ENCODE measurements at places on chromosomes 16 and 17.

- peak; percentile 83 for DNase-seq
Observed at GRCh38 chr16:54930005-54930868, at the start of gene IRX5. TSS of gene IRX5 (plus strand) at chr16:54930865. CDS start at chr16:54931199, 334 bp downstream.

- no peak for DNase-seq
Observed at GRCh38 chr16:933581-933980, 37.2 kb downstream of the LMF1 start.

DNA sequence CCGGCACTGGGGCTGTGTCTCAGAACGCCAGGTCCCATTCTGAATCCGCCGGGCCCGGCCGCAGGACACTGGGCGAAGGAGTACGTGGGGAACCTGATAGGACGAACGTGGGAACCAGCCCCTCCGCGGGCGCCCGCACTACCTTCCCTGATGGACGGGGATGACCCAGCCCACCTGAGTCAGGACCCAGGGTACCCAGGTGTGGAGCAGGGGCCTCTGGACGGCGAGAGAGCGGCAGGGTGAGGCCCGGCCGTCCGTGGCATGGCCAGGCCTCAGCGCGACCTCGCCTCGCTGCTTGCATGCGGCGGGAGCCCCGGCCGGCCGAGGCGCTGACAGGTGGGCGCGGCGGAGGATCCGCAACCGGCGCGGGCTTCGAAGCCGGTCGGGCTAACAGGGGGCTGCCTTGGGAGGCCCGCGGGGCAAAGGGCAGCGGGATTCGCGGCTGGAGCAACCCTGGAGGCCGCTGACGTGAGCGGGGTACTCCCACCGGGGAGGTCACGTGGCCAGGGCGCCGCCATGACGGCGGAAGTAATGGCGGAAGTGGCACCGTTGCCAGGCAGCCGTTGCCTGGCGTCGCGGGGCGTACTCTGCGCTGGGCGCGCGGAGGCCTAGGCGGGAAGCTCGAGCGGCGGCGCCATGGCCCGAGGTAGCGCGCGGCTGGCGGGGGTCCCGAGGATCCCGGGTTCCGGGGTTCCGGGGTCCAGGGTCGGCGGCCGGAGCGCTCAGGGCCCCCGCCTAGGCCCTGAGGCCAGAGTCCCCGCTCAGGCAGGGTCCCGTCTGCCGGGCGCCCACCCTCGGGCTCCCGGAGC, at the start of gene WDR90:
Gene WDR90 (plus strand): TSS at position 585 of the 809 bp plus-strand sequence. CDS start 52 bp downstream, at position 637.
- peak; percentile 81 for DNase-seq

DNA sequence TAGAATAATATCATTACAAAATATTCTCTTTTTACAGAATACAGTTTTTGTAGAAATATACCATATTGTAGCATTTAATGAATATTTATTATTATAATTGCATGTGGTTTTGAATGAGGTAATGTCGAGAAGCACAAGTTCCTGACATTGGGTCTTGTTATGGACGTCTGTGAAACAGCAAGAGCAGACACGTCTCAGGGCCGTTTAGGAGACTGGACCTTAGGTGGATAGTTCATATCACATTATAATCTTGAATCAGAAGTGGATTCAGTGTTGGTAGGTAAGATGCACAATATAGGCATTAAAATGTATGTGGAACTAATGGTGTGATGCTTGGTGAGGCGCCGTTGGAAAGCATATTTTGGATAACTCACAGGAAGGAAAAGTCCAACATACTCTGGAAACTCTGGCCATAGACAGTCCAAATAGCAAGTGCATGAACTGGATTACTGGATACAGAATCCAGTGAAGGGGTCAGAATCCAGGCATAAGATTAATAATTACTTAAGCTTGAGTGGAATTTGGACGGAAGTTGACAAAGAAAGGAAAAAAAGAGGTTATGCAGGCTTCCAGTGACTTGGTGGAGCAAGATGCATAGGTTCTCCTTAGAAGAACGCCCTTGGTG, 17.2 kb downstream of the ABCA8 start:
- no peak for DNase-seq

- no peak for DNase-seq
Observed at GRCh38 chr17:58232707-58233156, 5.7 kb upstream of the LPO start.

DNA sequence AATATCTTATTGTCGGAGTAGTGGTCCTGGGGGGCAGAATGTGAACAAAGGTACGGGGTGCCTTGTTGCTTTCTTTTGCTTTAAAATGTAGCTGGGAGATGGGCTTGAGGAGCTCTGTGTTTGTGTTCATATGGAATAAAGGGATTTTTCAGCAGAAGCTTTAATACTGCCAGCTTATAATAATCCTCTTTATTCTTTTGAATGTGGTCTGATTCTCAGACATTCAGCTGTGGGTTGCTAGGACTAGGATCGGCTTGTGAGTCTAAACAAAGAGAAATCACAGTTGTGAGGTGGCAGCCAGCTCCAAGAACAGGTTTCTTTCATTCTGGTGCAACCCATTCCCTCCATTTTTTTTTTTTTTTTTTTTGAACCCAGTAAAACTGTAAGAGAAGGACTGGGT, 7.2 kb downstream of the MRPL58 start:
- no peak for DNase-seq

DNA sequence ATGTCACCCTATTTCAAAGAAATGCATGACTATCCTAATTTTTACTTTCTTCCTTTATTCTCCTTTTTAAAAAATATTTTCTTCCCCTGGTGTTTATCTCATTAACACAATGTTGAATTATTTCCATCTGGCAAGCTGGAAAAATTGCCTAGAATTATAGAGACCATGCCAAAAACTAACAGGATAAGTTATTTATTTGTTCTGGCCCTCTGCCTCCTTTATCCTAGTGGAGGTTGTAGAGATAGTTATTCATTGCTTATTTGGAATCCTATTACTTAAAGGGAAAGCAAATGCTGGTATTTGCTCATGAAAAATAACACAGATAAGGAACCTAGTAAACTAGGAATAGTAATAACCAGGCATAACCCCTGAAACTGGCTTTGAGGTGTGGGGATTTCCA, 684.9 kb upstream of the KIF2B start:
- DNase-seq: no peak

- no peak for DNase-seq
Observed at GRCh38 chr16:11401161-11402050, 56.1 kb downstream of the RMI2 start.

DNA sequence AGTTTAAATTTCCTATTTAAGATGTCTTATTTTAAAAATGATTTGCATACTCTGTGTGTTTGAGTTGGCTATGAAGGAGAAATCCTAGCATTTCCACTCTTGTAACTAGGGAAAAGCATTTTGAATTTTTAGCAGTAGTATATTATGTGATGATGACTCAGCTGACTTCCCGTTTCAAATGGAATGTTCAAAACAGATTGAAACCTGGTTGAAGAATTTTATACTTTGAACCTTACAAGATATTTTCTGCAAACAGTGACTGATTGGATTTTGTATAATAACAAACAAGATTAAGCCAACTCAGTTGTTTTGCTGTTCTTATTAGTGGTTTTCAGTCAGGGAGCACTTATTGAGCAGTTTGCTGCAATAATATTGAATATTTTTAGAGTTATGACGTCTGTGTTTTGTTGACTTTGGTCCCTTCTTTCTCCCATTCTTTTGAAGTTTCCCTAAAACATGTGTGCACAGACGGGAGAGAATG, 8.0 kb downstream of the TNRC6A start:
- DNase-seq: no peak

GRCh38 chr17:57419940-57420550, 163.7 kb downstream of the MSI2 start:
- DNase-seq: no peak

- DNase-seq: no peak
Observed at GRCh38 chr17:21382560-21383495, 6.7 kb downstream of the KCNJ12 start.

- DNase-seq: no peak
Observed at GRCh38 chr17:31248986-31249834, 47.8 kb downstream of the OMG start.

DNA sequence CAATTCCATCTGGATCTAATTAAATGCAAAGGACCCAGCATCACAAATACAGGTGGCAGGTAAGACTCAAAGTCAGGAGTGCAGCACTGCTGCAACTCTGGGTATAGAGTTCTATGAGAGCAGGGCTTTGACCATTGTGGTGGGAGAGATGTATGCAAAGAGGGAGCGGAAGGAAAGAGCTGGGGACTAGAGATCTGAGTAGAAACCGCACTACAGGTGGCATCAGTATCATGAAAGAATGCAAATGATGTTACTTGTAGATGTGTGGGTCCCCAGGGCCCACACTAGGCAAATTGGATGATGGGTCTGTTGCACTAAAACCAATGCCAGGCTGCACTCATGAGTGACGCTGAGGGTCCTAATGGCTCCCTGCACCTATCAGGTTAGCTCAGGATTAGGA, 287.1 kb upstream of the ASIC2 start:
- no peak for DNase-seq

DNA sequence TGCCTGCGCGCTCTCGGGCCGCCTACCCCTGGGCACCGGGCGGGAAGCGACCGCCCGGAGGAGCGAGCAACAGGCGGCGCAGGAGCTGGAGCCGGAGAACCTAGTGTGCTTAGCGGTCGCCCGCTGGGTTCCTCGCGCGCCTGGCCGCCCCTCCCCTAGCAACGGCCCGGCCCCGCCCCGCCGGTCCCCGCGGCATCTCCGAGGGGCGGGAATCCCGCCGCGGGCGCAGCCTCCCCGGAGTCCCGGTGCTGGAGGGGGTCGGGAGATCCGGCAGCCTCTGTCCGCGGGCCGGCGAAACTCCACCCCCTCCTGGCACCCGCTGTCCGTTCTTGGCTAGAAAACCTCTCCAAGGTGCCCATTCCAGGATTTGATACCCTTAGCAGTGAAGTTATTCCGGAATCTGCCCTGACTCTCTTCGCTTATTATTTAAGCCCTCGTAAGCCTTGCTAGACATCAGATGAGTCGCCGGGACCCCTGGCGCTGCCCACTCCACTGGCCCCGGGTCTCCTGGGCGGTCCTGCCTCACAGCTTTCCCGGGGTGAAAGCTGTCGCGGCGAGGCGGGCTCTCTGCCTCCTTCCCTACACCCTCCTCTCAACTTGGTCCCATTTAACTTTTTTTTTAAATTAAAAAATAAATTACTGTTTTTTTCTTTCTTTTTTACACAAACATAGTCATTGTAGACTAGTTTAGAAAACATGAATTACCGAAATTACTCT, at the start of gene RPRML:
Gene RPRML (minus strand): TSS at position 107 of the 717 bp plus-strand sequence. CDS start 246 bp downstream, outside the sequence.
- no peak for DNase-seq

DNA sequence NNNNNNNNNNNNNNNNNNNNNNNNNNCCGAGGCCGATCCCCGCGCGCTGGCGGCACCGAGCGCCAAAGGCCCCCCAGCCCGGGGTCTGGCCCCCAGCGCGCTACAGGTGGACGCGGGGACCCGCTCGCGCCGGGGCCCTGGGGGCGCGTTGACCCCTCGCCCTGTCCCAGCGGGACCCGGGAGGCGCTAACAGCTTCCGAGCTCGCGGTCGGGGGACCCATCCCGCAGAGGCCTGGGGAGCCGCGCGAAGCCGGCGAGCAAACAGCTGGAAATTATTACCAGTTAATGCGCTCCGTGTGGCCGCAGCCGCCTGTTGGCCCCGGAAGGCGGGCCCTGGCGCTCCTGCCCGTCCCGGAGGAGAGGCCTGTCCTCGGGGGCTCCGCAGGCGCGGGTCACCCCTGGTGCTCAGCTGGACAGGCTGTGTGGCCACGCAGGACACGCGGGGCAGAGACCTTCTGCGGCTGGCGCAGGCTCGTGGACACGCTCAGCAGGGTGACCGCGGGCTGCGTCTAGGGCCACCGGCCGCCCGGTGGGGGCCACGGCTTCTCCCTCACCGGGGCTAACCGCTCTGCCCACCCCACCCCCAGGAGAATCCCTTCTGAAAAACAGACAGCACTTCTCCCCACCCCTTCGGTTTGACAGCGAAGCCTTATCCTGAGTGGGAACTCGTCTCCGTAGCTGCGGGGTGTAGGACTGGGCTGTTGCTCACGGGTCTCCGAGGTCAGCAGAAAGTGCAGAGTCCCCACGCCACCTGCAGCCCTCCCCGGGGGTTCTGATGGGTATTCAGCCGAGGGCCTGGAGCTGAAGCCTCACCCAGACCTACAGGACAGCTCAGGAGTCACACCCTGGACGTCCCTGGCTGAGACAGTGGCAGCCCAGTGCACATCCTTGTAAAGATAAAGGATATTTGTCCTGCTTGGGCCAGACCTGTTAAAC, 138.7 kb upstream of the RPH3AL start:
- DNase-seq: no peak

DNA sequence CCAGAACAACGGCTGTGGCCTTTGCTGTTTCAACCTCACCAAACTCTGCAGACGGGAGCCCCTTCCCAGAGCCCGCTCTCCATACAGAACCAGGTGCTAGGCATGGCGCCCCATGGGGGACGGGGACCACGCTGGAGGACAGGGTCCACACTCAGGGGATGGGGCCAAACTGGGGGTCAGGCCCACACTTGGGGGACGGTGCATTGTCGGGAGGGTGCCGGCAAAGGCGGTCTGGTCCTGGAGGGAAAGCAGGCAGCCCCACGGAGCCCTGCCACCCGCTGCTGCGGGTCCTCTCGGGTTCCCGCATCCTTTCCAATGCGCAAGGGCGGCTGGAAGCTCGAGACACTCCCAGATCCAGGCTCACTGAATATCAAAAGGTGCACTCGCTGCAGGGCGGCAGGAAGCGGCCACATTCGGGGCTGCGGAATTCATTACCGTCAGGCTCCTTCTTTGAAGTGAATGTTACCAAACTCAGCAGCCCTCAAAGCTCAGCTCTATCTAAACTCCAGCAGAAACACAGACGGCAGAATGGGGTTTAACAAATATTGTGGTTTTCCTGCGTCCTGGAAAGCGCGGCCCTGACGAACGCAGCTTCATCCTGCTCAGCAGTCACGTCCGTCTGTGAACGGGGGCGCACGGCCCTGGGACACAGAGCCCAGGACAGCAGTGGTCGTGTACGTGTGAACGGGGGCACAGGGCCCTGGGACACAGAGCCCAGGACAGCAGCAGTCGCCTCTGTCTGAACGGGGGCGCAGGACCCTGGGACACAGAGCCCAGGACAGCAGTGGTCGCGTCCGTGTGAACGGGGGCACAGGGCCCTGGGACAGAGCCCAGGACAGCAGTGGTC, 41.3 kb downstream of the LMF1 start:
- DNase-seq: no peak

GRCh38 chr16:16022683-16023064, 73.3 kb downstream of the ABCC1 start:
- DNase-seq: no peak

GRCh38 chr17:1038459-1039122, 41.7 kb downstream of the TIMM22 start:
- no peak for DNase-seq

DNA sequence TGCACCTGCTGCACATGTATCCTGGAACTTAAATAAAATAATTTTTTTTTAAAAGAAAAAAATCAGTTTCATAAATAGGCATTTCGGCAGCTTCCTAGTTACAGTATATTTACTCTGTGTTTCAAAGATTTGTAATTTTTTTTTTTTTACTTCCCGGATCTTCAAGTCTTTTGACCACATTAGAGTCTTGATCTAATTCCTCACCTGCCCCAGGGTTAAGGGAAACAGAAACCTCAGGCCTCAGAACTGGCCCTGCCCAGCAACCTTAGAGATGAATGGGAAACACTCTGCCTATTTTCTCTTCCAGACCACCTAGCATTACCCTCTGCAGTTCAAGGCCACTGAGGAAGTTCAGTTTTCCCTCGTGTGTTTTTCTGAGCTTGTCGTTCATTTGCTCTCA, 304.0 kb downstream of the MAF start:
- DNase-seq: no peak

- no peak for DNase-seq
Observed at GRCh38 chr17:27181935-27182334, 112.0 kb upstream of the WSB1 start.

- DNase-seq: no peak
Observed at GRCh38 chr17:73490851-73491250, 153.4 kb downstream of the SDK2 start.
